ENCODE measurements at places on chromosomes 2 and 18.

GRCh38 chr2:241535871-241536655, 22.5 kb upstream of the BOK start:
- DNase-seq: no peak

GRCh38 chr2:237742614-237743013, 56.0 kb upstream of the RBM44 start:
- DNase-seq: no peak

DNA sequence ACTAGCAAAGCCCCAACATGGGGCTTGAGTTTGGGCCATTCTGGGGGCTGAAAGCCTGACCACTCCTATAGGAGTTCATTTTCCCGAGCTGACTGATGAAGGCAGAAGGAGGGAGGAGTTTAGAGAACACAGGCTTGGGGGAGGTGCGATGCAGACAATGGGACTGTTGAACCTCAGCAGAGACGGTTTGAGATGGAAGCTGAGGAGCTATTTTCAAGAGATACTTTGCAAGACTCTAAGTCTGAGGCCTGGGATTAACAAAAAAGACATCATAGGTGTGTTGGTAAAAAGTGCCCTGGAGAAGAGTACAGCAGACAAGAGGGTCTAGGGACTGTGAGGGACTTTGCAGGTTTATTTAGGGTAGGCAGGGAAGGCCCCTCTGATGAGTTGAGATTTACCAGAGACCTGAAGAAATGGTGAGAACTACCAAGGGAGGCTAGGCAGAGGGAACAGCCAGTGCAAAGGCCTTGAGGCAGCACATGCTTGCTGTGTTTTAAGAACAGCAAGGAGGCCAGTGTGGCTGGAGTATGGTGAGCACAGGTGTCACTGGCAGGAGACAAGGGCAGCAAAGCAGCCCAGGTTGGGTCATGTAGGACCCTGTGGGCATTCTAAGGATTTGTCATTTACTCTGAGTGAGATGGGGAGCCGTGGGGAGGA, 31.6 kb downstream of the PCBP1 start:
- DNase-seq: no peak

DNA sequence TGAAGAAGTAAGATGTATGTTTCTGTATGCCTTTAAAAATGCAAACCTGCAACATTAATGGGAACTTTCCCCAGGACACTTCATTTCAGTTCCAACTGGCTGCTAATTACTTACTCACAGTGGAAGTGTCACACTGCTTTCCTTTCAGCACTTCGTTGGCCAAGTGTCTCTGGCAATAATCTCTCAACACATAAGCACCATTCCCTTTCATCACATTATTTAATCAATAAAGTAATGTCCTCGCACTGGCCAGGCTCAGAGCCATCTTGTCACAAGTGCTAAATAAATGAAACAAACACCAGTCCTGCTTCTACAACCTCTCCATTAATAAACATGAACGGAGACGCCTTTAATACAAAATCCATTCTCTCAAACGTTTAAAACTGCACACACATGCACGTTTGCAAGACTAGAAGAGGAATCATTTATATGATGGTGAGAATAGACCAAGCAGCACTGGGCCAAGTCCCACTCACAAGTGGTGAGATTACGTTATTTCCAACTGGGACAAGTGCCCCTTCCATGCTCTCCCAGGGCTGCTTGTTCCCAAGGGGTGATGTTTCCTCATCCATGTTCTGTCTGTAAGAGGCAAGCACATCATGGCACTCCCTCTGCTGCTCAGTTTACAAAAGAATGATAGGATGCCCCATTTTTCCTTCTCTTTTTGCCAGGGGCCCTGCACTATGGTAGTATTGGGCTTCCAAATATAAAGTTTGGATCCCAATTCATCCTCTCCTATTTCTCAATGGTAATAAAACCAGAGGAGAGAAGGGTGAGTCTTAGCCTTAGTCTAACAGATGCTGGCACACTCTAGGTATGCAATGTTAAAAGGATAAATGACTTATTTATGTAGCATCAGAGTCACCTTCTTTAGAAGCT, 56.8 kb upstream of the ETAA1 start:
- no peak for DNase-seq

DNA sequence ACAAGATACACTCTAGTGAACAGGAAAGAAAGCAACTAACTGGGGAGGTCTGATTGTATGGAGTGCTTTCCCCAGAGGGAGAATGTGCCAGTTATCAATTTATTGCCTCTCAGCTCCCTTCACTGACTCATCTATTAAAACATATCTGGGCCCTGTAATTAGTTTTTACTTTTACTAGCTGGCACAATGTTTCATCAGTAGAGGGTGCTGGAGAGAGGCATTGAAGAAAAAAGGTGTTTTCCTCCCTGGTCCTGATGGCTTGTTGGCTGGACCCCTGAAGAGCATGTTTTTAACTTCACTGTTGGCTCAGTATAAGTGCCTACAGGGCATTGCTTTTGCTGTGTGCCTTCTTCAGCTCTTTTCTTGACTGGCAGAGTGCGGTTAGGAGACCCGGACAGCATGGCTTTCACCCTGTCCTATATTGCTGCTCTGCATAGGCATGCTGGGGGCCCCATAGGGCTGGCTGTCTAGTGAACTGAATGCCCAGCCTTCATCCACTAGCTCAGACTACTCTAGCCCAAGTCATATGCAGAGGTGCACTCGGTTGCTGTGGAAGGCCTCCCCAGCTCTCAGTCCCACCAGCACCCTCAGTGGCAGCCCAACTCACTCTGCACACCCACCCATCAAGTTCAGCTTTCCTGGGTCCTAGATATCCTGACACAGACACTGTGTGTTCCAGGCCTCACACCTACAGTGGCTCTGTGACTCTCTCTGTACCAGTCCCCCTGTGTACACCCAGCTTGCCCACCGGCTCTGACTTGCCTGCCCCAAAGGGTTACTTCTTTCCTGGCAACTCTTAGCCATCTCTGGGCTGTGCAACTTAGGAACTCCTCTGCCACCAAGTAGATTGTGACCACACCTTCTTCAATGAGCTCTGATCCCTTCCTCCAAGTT, 62.3 kb upstream of the ACYP2 start:
- no peak for DNase-seq

All from stimulated activated CD8-positive, alpha-beta memory T cell treated with anti-CD3 and anti-CD28 coated beads, Interleukin-15, amount 100 ng/mL, for 1 hour (primary cell).